RKO (cell line): ENCODE measurements at places on chromosomes 11 and 22.

DNA sequence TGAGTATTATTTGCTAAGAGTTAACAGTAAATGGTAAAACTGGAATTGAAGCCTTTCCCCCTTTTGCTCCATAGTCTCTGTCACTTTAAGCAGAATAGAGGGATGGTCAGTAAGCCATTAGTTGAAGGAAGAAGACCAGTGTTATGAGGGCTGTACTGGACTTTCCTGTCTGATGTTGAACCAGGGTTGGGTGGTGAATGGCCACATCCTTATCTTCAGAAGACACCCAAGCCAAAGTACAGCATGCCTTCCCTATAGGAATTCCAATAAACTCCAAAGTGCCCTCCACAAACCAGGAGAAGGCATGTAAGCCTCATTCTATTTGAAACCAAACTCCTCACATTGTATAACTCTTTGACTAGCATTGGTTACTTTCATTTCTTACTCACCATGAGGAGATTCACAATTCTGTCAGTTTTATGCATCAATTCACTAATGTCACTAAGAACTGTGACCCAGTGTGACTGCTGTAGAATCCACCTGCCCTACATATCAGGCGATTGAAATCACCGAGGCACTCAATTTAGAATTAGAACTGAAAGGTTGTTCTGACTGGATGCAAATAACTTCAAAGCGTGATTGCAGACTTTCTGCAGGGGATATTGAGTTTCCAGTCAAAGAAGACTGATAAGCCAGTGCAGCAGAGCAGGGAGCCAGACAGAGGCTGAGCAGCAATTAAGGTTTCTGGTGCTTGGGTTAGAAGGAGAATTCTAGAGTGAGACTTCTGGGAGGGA, 107.1 kb upstream of the DDI1 start:
- no peak for DNase-seq

DNA sequence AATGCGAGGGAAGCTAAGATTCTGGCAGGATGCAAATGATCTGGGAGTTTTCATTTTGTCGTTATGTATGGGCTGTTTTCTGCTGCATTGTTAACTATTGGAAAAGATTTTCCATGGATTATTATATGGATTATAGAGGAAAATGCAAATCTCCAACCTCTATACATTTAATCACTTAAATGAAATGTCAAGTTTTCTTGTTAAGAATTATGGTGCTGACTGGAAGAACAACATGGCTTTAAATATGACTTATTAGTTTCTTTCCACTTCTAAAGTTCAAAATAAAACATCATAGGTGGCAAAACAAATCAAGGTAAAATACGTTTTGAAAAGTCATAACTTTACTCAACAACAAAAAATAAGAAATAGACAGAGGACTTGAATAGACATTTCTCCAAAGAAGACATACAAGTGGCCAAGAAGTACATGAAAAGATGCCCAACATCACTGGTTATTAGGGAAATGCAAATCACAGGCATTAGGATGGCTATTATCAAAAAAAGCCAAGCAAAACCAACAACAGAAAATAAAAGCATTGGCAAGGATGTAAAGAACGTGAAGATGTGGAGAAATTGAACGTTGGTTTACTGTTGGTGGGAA, 56.2 kb upstream of the CLDN5 start:
- no peak for DNase-seq

- no peak for DNase-seq
Measured at GRCh38 chr11:70851907-70852306, 400.5 kb downstream of the SHANK2 start.

DNA sequence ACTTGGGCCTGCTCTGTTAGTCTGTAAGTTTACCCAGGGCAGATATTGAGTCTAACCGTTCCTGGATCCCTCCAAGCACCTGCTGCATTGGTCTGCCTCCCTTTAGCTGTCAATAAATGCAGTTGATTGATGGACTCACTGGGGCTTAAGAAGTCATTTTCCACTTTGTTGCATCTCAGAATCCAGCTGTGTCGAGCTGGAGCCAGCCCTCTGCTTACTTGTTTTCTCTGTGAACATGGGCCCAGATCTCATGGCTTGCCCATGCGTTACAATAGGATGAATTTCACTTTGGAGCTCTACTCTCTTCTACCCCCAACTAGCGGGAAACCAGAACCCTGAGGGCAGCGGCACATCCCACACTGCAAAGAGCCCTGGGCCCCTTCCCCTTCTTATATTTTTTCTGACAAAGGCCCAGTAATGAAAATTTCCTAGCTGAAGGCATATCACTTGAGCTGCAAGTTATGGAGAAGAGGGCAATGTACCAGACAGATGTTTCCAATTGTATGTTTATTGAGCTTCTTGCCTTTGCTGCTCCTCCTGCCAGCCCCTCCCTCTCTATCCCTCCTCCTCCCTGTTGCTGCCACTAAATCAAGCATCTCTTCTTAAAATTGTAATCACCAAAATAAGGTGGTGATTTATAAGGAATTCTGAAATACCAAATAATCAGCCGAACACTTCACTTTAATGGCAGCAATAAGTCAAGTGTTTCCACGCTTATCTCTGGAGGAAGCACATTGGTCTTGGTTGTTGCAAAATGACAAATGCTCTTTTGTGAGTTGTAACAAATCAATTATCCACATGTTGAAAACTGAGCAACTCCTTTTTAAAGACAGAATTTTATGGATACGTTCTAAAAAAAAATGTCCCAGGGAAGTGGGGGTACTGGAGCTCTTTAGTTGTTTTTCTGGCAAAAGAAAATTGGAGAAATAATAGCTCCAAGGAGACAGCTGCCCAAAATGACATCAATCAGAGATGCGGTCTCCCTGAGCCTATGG, 212.3 kb upstream of the ZBED5 start:
- no peak for DNase-seq

DNA sequence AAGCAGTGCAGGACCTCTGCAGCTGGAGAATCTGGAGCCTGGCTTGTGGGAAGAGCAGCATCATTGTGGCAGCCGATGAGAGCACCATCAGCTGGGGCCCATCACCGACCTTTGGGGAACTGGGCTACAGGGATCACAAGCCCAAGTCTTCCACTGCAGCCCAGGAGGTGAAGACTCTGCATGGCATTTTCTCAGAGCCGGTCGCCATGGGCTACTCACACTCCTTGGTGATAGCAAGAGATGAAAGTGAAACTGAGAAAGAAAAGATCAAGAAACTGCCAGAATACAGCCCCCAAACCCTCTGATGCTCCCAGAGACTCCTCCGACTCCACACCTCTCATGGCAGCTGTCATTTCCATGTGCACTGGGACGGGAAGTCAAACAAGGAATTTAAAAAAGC, 35.6 kb downstream of the ASRGL1 start:
- DNase-seq, result no peak

DNA sequence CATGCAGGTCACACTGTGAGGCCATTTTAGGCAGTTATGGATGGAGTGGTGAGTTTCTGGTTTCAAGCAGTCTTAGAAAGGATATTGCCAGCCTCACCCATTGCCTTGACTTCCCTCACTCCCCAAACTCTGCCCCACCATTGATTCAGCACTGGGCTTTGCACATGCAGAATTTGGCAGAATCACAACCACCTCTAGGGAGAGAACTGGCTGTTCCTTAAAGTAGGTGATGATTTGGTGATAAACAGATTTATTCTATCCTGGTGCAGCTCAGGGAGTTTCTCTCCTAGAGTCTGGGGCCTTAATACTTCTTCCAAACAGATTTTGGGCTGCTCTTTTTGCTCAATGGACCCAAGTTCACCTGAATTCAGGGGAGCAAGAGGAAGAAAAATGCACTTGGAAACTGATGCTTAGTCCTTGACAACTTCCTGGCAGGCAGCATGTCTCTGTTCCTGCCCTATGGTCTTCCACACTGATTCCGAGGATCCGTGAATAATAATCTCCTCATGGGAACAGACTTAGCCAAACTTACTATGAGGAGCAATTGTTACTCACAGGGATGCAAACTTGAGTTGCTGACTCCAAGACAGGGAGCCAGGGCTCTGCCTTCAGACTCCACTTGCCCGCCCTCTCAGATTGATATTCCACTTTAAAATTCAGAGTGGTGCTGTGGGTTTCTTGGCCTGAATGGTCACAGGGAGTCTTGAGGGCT, 129.7 kb upstream of the PARVA start:
- no peak for DNase-seq

GRCh38 chr11:120778685-120779490, 245.0 kb upstream of the TBCEL start:
- DNase-seq, result no peak

DNA sequence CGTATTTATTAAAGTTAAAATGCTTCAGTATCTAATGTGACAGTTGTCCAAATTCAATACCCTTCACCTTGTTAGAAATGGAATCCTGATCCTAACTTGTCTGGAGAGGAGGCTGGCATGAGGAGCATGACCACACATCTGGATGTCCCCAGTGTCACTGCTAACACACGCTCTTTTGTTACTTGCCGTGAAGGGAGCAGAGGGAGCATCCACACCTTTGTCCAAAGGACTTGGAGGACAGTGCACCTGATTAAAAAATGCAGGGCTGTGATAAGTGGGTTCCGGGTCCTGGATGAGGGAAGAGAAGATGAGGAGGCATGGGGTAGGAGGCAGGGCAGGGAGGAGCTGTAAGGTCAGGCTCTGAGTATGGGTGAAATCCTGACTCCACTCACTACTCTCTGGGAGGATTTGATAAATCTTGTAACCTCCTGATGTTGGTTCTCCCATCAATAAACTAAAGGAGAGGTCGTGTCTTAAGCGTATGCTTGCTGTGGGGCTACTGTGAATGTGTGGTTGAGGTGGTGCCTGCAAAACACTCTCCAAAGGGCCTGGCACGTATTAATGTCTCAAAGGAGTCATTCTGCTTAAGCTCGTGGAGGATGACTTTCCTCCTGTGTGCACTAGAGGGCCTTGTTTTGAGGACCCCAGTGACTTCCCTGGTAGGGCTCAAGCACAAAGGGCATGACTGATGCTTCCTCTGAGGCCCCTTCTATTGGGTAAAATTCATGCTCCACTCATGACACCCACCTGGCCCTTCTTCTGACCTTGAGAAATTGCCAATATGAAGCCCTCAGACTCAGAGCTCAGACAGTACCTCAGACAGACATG, 16.8 kb upstream of the IGLL5 start:
- no peak for DNase-seq

DNA sequence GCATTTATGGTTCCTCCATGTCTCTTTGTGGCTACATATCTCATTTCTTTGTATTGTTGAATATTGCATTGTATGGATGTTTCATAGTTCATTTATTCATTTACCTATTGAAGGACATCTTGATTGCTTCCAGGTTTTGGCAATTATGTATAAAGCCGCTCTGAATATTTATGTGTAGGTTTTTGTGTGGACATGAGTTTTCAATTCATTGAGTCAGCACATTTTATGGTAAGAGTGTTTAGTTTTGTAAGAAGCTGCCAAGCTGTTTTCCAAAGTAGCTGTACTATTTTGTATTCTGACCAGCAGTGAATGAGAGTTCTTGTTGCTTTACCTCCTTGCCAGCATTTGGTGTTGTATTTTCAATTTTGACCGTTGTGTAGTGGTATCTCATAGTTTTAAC, 39.2 kb downstream of the KDM2A start:
- DNase-seq, result no peak

DNA sequence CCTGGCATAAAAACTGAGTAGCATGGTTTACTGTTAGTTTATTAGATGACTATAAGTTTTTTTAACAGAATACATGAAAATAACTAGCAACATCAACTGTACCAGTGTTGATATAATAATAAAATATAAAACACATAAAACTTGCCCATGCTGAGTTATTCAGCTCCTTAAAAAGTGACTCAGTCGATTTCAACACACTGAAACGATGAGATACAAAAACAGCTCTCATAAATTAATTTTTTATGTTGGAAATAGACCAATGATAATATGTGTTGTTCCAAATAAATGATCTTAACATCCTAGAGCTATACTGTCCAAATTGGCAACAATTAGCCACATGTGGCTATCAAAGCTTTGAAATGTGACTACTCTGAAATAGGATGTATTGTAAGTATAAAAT, 15.9 kb downstream of the PDGFD start:
- DNase-seq, result no peak

GRCh38 chr11:57778318-57779037, 16.9 kb downstream of the CTNND1 start:
- peak; percentile 60 for DNase-seq

- no peak for DNase-seq
Measured at GRCh38 chr11:98183034-98183433, 837.7 kb upstream of the CNTN5 start.

GRCh38 chr11:61140416-61140815, 20.8 kb downstream of the VPS37C start:
- no peak for DNase-seq

- no peak for DNase-seq
Measured at GRCh38 chr11:101916422-101916821, at the start of gene ANGPTL5. Gene ANGPTL5, minus strand, starts transcription at chr11:101916522. Its CDS starts 8,613 bp downstream, at chr11:101907909.

DNA sequence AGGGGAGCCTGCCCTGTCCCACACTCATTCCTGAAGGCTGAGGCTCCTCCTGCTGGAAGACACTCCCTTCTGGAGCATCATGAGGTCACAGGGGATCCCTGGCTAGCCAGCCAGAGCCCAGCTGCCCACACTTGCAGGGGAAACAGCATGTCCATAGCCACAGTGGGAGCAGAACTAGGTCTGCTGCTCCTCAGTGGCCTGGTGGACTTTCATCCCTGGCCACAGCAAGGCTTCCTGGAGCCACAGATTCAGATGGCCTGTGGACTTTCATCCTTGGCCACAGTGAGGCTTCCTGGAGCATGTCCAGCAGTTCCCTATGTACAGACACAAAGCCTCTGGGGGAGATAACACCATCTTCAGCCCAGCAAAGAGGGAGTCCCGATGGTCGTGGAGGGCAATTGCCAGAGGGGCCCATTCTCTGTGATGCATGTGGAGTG, 5.9 kb upstream of the APOL6 start:
- DNase-seq, result no peak

GRCh38 chr11:44680982-44681597, 45.7 kb upstream of the TSPAN18 start:
- no peak for DNase-seq

- peak; percentile 77 for DNase-seq
Measured at GRCh38 chr11:76234416-76235232, 28.3 kb upstream of the WNT11 start.

- DNase-seq, result peak; percentile 10
Measured at GRCh38 chr11:33376331-33377310, 119.4 kb downstream of the HIPK3 start.

GRCh38 chr11:124740277-124740882, 638 bp downstream of the NRGN start:
- peak; percentile 65 for DNase-seq

GRCh38 chr11:6817694-6818093, 18.2 kb upstream of the OR6A2 start:
- DNase-seq, result peak; percentile 22

GRCh38 chr11:18265949-18266348, at the start of gene SAA1:
Gene SAA1, plus strand, starts transcription at chr11:18266264. Its CDS starts 624 bp downstream, at chr11:18266888.
- no peak for DNase-seq

- no peak for DNase-seq
Measured at GRCh38 chr11:90197377-90197776, 25.5 kb downstream of the CHORDC1 start.

- no peak for DNase-seq
Measured at GRCh38 chr22:37842015-37842793, 1.9 kb downstream of the ANKRD54 start.

- no peak for DNase-seq
Measured at GRCh38 chr11:26710489-26710888, 11.4 kb downstream of the SLC5A12 start.

DNA sequence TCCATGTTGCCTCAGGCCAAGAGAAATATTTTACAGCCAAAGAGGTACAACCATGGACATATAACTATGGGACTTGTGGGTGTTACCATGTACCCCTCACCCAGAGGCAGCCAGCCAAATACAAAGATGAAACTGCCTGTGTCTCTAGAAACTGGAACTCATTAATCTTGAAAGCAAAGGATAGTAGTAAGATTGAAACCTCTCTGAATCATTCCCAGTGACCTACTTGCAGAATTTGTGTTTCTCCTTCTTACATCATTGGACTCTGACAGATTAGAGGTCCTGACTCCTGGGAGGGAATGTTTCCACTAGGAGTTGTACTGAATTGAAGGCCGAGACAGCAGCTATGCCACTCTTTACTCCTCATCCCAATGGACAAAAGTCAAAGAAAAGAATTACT, 257.4 kb upstream of the UBASH3B start:
- DNase-seq, result no peak
